Brain microvascular endothelial cell (primary cell): ENCODE measurements at places on chromosomes 7 and 10.

DNA sequence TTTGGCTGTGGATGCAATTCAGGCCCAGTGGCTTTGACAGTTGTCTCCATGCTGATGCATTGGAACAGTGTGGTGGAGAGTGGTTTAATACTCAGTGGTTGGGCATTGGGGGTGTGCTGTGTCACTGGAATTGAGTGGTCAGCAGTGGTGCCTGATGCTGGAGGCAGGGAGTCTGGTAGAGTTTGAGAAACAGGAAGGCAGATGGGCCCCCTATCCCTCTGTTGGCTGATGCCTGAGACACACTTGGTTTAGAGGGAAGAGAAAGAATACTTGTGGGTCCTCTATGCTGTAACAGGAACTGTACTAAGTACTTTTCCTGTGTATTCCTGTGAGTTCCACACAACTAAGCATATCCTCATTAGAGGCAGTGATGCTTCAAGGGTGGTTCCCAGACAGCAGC, 55.4 kb downstream of the EEPD1 start:
- DNase-seq = peak; percentile 6

DNA sequence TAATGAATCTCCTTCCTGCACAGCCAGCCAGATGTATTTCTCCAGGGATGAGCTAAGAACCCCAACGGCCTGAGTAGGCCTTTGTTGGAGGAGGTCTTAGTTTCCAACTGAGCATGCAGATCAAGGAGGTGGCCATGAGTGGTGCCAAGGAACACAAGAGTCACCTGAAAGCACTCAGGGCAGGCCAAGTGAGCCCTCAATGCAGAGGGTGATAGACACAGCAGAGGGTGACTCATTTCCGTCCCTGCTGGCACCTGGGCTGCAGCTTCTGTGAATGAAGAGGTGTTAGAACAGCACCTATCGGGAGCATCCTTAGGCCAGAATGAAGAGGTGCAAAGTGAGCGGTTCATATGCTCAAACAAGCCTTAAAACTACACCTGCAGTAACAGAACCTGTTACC, 211.8 kb downstream of the FRMD4A start:
- DNase-seq = no peak

- peak; percentile 85 for DNase-seq
Observed at GRCh38 chr10:31698181-31698830, 230.3 kb downstream of the ARHGAP12 start.

DNA sequence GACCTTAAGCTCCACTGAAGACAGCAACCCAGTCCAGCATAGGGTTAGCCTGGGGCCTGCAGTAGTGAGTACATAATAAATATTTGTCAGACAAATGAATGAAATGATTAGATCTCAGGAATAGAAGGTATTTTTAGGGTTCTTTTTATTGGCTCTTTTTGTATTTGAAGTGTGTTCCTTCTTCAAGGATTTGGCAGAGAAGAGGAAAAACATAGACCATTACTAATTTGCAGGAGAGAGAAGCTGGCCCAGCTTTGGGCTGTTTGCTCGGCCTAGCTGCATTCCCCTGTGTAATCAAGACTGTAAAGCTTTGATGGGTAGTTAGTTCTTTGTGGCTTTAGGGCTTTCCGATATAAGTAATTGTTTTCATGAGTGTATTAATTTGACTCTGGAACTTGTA, 64.2 kb downstream of the CNNM2 start:
- no peak for DNase-seq

- DNase-seq = no peak
Observed at GRCh38 chr10:30935078-30935477, 96.6 kb downstream of the ZNF438 start.

- DNase-seq = peak; percentile 42
Observed at GRCh38 chr10:89466599-89467035, 52.2 kb downstream of the IFIT5 start.

DNA sequence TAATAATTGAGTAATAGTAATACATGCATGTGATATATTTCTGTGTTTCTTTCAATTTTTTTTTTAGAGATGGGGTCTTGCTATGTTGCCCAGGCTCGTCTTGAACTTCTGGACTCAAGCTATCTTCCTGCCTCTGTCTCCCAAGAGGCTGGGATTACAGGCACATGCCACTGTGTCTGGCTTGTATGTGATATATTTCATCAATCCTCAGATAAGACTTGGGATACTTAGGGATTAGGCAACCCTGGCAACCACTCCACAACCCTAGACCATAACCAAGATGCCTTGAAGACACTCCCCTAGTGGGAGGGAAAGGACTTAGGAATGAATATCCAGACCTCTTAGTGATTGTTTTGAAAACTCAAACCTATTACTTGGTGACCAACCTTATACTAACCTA, 154.8 kb downstream of the CCDC3 start:
- peak; percentile 35 for DNase-seq

GRCh38 chr10:26455567-26456315, 17.6 kb downstream of the APBB1IP start:
- no peak for DNase-seq

DNA sequence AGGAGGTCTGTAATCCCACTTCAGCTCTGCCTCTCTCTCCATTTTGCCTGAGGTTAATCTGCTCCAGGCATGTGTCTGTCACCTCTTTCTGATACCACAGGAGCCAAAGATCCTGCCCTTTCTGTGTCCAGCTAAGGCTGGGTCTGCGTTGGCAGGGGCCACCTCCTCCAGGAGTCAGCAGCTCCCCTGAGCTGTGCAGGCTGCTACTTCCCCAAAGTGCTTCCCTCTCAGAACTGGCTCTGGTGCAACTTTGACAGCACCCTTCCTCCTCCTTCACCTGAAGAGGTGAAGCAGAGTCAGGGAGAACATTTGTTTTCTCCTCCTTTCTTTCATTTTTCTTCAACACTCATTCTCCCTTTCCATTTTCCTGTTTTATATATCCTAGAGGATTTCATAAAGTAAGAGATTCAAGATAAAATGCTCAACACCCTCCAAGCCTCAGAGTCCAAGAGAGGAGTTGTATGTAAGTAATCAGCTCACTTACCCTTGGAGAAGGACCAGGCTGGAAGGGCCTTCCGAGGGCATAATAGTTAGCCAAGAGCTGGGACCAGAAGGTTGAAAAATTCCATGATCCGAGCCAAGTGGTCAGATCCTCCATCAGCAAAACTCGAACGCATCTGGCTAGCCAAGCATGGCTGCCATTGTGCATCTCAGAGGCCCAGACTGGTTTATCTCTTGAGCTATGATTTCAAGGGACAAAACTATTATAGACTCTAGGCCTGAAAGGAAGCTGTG, 257.3 kb downstream of the PTEN start:
- no peak for DNase-seq

- DNase-seq = no peak
Observed at GRCh38 chr7:17940951-17941431, 697 bp upstream of the SNX13 start.

- peak; percentile 32 for DNase-seq
Observed at GRCh38 chr10:92574548-92575261, 812 bp upstream of the IDE start.

- DNase-seq = no peak
Observed at GRCh38 chr7:5612695-5613094, 168.8 kb downstream of the RNF216 start.

- DNase-seq = no peak
Observed at GRCh38 chr10:59283456-59284091, 78.8 kb downstream of the FAM13C start.

DNA sequence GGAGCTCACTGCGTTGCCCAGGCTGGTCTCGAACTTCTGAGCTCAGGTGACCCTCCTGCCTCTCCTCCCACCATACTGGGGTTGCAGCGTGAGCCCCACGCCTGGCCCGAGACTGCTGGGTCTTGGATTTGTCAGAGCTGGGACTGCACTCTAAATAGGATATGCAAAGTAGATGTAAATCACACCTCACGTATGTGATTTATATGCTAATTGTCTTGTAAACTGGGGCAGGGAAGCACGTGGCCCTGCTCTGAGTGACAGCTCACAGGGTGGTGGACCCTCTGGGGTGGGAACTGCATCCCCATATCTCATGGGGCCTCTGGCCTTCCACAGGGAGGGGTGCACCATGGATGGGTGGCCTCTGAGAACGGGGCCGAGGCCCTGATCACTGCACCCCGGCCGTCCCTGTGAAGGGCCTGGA, 34.1 kb downstream of the GET4 start:
- DNase-seq = no peak

GRCh38 chr7:25481891-25482290, 253.6 kb upstream of the NPVF start:
- no peak for DNase-seq

GRCh38 chr10:101061624-101062231, at the start of gene KAZALD1:
KAZALD1 (plus strand) TSS chr10:101061989; CDS start chr10:101062593, 604 bp downstream.
- DNase-seq = no peak

DNA sequence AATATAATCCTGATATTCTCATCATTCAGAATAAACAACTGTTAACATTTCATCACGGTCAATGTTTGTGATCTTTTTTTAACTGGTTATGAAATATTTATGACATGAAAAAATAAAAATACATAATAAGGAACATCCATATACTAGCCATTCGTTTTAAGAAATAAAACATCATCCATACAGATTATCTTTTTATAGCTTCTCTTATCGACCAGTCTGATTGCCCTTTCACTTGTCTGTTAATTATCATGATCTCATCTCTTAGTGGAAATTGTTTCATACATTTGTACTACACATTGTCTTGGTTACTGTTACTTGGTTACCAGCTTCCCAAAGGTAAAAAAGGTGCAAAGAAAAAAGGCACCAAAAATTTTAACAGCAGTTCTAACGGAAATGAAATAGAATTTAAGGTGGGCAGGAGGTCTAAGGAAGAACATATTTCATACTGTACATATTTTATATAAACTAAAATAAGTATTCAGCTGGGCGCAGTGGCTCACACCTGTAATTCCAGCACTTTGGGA, 8.4 kb downstream of the ARHGAP21 start:
- no peak for DNase-seq

DNA sequence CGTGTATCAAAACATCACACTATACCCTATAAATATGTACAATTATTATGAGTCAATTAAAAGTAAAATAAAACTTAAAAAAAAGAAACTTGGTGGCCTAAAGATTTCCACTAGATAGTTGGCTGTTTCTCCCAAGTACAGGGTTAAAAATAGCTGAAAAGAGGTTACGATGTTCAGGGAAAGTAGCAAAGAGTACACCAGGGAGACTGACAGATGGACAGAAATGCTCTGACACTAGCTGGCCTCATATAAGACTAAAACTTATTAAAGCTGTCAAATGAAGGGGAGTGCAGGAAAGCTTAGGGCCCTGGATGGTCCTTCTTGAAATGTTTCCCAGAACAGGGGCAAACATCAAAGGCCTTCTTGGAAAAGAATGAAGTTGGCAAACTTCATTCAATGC, 51.3 kb downstream of the TCAF1 start:
- no peak for DNase-seq

DNA sequence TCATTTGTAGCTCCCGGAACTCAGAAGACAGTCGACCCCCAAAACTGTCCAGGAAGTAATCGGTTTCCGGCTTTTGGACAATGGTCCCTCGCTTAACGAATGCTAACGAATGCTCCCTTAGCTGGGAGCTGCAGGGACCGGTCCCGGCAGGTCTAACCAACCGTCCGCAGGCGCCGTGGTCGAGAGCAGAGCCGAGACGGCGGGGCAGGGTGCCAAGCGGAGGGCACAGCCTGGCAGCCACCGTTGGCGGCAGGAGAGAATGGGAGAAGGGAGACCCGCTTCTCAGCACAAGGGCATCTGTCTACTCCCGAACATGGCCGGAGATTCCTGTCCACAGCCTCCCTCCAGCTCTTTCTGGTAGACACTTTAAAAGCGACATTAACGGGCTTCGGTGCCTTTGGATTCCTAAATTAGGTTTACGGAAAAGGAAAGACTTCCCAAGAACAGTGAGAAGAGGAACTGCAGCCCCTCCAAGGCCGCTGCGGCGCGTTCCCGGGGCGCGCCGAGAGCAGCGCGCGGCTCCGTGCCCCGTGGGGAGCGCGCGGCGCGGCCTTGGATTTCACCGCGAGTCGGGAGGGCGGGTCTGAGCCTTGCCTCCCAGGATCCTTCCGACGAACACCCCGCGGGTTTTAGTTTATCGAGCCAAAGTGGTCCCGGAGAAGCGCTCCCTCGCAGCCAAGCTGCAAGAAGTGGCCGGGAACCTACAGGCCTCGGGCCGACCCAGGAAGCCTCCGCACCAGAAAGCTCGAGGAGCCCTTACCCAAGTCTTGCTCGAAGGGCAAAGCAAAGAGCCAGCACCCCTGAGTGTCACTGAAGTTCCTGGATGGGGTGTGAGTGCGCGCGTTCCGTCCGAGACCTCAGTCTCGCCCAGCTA, 3.6 kb upstream of the TBX20 start:
- no peak for DNase-seq

DNA sequence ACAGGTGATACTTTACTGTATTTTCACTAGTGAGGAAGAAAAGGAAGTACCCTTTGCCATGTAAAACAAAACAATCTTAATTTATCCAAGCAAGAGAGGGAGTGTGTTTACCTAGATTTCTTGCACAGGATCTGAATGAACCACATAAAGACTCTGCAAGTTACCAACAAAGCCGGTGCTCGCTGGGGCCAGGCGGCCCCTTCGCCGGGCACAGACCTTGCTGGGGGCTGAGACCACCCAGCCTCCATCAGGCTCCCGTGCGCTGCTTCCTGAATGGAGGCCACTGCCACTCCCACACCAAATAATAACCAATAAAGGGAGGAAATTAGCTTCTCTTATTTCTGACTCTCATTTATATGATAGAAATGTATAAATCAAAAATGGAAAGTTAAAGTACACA, 625.0 kb upstream of the ADARB2 start:
- no peak for DNase-seq

DNA sequence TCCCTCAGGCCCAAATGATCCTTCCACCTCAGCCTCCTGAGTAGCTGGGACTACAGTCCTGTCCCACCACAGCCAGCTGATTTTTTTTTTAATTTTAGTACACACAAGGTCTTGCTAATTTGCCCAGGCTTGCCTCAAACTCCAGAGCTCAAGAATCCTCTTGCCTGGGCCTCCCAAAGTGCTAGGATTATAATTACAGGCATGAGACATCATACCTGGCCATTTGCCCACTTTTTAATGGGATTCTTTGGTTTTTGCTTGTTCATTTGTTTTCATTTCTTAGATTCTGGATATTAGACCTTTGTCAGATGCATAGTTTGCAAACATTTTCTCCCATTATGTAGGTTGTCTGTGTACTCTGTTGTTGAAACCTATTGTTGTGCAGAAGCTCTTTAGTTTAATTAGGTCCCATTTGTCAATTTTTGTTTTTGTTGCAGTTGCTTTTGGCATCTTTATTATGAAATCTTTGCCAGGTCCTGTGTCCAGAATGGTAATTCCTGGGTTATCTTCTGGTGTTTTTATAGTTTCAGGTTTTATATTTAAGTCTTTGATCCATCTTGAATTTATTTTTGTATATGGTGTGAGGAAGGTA, 95.2 kb downstream of the GLCCI1 start:
- DNase-seq = no peak

GRCh38 chr7:50446542-50446960, 3.6 kb downstream of the FIGNL1 start:
- peak; percentile 39 for DNase-seq
